Hematopoietic multipotent progenitor cell treated with erythropoietin and hydrocortisone succinate and interleukin-3 and kit ligand, for 8 days (in vitro differentiated cells): ENCODE measurements at places on chromosomes 16 and 17.

GRCh38 chr17:45090711-45091110, 29.6 kb downstream of the NMT1 start:
- DNase-seq: no peak

DNA sequence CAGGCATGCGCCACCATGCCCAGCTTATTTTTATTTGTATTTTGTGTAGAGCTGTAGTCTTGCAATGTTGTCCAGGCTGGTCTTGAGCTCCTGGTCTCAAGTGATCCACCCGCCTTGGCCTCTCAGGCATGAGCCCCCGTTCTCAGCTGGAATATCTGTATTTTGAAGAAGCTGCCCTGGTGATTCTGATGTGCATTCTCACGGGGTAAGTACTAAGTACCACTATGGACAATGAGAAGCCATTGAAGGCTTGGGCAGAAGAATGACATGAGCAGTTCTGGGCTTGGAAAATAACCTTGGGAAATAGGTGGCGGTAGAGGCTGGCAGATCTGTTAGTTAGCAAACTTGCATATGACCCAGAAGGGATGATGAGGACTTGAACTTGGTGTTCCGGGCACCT, 15.6 kb upstream of the NKD1 start:
- DNase-seq: no peak

- peak; percentile 67 for DNase-seq
These were observed 18.5 kb upstream of the KCTD5 start for GRCh38 chr16:2663553-2664546.

DNA sequence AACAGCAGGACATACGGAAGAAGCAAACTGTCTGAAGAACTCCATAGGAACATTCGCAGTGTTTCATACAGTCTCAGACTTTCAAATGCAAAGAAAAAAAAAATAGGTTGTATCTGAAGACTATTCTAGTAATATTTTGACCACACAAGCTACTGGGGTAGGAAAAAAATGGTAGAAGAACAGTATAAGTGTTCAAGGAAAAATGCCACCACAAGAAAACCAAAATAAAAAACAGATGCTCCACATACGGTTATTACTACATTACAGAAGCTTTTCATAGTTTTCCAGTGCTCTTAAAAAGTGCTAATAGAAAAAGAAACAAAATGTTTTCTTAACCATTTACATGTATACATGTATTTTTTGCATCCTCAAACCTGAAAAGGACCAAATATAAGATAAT, 3.7 kb downstream of the NCOR1 start:
- no peak for DNase-seq

DNA sequence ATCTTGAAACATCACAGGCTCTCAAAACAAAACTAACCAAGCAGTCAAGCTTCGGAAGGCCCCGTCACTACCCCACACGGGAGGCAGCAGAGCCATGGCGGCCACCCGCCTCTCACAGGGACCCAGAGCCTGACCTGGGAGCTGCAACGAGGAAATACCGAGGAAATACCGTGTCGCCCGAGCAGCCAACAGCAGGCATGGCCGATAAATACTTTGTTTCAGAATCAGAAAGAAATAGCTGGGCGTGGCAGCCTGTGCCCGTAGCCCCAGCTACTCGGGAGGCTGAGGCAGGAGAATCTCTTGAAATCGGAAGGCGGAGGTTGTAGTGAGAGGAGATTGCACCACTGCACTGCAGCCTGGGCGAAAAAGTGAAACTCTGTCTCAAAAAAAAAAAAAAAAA, 6.9 kb downstream of the LMF1 start:
- no peak for DNase-seq

DNA sequence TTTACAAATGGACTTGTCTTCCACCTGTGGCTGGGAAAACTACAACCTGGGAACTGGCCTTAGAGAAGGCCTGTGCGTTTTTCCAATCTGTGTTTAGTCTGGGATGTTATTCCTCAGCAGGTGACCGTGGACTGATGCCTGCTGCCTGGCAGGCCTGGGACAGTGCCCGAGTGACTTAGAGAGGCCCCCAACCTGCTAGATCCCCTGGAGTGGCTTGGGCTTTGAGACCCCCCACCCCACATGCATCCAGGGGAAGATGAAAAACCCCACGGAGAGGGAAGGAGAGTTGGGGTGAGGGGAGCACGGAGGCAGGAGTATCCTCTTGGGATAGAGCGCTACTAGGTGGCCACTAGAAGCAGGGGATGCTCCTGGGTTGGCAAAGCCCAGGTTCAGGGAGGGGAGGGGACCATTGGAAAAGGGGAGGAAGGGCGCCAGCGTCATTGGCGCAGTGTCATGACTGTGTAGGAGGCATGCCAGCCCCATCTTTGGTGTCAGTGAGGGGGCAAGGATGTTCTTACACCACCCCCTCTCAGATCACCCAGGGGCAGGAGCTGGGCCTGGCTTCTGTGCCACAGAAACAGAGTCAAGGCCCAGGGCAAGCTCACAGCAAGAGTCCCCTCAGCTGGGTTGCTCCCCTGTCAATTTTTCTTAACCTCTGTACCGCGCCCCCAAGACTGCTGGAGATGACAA, 54.1 kb downstream of the MEAK7 start:
- no peak for DNase-seq

- no peak for DNase-seq
These were observed 1.2 kb downstream of the GALK1 start for GRCh38 chr17:75763613-75764416.

DNA sequence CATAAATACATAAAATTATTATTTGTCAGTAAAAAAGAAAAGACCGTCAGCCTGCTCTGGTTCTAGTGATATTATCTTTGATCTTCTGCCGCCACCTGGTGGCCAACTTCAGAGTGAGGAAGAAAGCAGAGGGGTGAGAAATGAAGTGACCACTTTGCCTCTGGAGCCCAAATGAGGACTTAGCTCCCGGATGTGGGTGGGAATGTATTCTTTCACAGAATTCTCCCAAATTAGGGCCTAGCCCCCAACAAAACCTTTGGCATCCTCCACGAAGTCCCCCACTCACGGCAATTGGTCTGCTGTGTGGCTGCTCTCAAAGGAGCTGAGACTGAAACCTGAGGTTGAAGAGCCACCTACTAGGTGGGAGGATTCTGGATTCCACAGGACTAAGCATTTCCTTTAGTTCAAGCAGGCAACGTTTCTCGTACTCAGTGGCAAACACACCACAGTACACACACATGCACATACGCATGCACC, 4.9 kb upstream of the ZNF267 start:
- peak; percentile 82 for DNase-seq

- no peak for DNase-seq
These were observed 1.8 kb downstream of the RUNDC3A start for GRCh38 chr17:44310188-44310587.

- DNase-seq: no peak
These were observed 16.3 kb downstream of the PRPSAP1 start for GRCh38 chr17:76337413-76337777.

- no peak for DNase-seq
These were observed 4.1 kb downstream of the ZNF688 start for GRCh38 chr16:30567160-30567990.

DNA sequence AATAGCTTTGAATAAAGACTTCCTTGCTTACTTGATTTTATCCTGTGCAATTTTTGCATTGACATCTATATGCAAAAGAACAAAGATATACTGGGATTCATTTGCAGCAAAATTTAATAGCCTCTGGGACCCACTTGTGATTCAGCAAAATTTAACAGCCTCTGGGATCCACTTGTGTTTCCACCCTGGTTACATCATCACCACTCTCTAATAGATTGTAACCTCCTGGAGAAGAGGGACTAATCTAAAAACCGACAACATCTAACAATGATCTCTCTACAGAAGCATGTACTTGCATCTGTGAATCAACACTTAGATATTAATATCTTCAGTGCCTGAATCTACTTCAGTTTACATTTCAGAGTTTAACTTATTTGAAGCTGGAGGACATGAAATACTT, 202.0 kb upstream of the CPHXL start:
- DNase-seq: no peak

- DNase-seq: peak; percentile 17
These were observed 2.6 kb downstream of the TSPOAP1 start for GRCh38 chr17:58325976-58326468.

DNA sequence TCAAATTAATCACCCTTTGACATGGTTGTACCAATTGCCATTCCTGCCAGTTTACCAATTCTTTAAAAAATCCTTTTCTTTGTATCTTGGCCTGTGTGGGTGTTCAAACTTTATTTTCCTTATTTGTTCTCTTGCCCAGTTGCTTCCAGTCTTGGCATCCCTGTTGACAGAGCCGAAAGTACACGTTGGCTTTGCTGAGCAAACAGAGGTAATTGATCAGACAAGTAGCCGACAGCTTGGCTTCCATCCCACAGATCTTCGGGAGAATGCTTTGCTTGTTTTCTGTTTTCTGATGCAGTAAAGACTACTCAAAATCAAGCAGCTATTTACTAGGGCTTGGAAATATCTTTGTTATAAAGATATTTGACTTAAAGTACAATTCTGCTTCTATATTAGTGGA, 506.8 kb upstream of the SALL1 start:
- DNase-seq: no peak

- DNase-seq: no peak
These were observed 10.3 kb downstream of the MYBBP1A start for GRCh38 chr17:4544951-4545216.

GRCh38 chr17:40341808-40342503, 22.6 kb downstream of the GJD3 start:
- DNase-seq: no peak

- no peak for DNase-seq
These were observed 13.1 kb downstream of the CNGB1 start for GRCh38 chr16:57957673-57958392.

DNA sequence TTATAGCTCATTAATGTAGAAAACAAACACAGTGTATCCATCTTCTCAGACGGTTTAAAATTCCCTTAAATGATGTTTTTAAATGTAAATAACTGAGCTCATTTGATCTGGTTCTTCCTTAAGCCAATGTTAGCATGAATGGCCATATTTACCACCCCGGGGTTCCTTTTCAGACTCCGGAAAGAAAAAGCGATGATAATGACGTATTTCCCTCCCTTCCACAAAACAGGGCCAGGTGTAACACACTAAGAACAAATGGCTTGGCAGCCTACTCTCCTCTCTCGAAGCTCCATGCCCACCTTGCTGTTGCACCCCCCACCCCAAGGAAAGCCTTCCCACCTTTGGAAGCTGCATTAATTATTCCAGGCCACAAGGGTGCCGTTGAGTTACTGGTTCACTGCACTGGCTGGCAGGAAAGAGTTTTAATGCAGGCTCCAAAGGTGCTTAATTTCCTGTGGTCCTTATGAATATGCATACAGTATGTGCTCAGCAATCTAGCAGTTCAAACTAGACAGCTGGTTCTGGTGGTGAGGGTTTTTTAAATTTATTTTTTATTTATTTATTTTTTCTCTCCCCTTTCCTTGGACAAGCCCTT, 378.9 kb downstream of the WWOX start:
- peak; percentile 12 for DNase-seq

- DNase-seq: no peak
These were observed 9.1 kb downstream of the SOX8 start for GRCh38 chr16:990516-991291.

- peak; percentile 40 for DNase-seq
These were observed 47.9 kb downstream of the WDR59 start for GRCh38 chr16:74936902-74937560.

GRCh38 chr17:4566785-4567184, 6.4 kb upstream of the GGT6 start:
- peak; percentile 71 for DNase-seq

DNA sequence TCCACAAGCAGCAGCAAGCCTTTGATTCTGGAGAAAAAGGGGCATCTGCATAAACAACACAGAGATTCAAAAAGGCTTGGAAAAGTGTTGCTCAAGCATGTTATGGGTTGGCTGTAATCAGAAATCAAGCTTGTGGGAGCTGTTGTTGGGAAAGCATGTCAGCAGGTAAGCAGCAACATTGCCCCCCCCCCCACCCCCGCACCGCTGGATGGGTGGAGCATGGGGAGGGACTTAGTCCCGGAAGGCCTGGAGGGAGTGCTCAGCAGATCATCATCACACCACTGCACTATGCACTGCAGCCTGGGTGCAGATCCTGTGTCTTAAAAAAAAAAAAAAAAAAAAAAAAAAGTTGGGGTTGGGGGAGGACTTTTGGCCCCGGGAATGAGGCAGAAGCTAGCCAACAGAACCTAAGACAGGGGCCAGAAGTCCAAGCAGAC, 16.8 kb upstream of the AKAP1 start:
- DNase-seq: no peak

GRCh38 chr16:14071576-14072271, 605 bp downstream of the MRTFB start:
- peak; percentile 27 for DNase-seq

DNA sequence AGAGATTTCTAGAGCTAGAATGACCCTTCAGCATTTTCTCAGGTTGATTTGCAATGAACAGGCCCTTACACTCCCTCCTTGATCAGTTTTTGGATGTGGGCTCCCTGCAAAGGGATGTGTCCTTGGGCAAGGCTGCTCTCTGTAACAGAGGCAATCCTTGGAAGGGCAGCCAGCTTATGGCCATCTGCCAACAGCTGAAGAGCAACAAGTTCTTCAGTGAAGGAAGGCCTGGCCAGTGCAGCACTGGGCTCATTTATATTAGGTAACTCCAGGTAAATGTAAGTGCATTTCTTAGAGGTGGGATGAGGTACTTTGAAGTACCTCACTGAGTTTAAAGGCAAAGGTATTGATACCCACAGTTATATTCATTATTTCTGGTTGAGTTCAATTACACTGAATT, 114.3 kb upstream of the KCNJ16 start:
- no peak for DNase-seq

DNA sequence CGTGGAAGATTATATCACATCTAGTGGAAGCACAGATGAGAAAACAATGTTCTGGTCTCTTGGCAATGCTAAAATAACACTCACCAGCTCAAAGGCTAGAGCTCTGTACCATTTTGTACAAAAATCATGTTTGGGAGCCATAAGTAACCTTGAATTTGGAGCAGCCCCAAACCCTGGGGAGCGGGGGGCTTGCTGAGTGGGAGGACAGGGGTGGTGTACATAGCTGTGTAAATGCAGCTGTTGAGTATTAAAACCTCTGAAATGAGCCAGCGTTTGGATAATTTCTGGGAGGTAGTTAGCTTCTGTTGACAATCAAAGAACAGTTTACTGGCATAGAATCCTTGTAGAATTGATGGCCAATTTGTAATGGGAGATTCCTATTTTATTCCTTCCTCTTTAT, 4.3 kb downstream of the MYH8 start:
- no peak for DNase-seq

GRCh38 chr16:66661210-66661560, 35.4 kb downstream of the CMTM4 start:
- DNase-seq: no peak

DNA sequence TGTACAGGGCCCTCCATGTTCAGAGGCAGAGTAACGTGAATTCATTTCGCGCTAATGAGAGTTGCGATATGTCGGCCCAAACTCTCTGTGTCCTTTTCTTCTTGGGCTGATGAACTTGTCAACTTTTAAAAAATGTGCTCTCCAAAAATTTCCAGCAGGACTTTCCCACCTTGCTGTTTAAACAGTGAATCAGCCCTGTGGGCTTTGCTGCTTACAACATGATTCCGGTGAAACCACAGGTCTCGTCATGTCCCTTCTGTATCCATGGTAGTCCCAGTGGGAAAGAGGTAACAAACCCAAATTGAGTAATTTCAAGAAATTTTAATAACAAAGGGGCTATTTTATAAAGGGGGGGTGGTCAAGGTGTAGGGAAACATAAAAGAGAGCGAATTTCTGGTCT, 612.9 kb downstream of the MAF start:
- no peak for DNase-seq

GRCh38 chr16:80899809-80900592, 95.6 kb upstream of the CDYL2 start:
- DNase-seq: peak; percentile 3

GRCh38 chr17:59001158-59001814, 105.4 kb downstream of the TRIM37 start:
- DNase-seq: peak; percentile 5
